ENCODE measurements at places on chromosomes 2 and 18.

GRCh38 chr2:79876430-79876829, 363.6 kb downstream of the CTNNA2 start:
- no peak for DNase-seq

DNA sequence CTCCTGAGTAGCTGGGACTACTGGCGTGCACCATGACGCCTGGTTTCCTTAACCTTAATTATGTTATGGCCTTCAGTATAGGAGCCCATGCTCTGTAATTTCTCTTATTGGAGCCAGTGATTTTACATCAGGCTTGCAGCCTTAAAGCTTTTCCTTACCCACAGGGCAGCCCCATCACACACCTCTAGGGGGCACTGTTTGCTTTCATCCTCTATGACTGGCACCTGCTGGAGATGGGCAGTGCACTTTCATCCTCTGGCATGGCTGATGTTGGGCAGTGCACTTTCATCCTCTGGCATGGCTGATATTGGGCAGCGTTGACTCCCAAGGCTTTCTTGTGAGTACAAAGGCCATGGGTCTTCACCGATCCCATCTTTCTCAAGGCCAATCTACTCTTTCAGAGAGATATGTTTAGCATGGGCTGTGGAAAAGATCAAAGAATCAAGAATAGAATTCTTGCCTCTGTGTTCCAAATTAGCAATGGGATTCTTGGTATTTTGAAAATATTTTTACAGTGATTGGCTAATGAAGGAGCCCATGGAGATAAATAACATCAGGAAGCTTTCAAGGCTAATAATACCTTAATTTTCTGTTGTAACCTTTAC, 80.7 kb upstream of the MEX3C start:
- peak; percentile 24 for DNase-seq

DNA sequence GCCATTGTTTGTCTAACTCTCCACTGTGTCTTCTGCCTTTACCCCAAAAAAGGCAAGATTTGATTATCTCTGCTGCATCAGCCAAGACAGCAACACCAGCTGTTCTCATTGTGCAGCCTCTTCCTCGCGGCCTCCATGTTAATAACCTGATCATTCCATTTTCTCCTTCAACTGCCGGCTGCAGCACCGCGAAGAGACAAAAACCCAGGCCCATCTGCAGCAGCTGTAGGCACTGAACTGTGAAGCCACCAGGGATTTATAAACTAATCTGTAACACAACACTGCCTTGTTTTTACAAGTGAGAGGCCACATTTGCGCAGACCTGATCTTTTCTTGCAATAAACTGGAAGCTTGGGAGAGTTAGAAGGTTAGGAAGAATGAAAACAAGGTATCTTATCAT, 147.8 kb downstream of the SATB2 start:
- DNase-seq: no peak

GRCh38 chr2:152369176-152369860, 34.3 kb downstream of the FMNL2 start:
- DNase-seq: peak; percentile 93

DNA sequence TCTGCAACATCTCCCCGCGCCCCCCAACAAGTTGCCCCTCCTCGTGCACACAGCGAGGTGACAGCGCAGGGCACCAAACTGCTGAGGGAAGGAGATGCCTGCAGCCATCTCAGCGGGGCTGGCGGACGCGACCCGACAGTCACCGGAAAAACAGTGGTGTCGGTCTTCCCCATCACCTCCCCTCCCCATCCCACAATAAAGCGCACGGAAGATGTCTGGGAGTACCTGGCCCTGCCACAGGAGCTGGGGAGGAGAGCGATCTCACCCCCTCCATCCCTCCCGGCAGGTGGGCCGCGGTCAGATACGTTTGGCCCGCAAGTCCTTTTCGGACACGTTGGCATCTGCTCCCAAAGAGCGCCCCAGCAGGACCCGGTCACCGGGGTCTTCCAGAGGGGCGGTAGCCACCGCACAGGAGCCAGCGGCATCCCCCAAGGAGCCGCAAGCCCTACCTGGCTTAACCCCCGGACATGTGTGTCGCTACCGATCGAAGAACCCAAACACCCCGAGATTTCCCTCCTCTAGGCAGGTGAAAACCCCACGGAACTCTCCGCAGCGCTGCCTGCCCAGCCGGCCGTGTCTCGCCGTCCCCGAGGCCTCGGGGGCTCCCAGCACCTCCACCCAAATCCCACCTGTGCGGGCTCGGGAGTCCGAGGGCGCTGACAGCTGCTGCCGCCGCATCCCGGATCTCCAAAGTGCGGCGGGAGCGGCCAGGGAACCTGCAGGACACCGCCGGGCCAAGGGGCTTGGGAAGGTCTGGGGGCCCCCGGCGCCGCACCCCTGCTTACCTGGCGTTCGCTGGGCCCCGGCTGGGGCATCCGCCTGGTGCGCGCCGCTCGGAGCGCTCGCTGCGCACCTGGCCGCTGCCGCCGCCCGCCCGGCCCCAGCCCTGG, 657 bp downstream of the ATP8B1 start:
- DNase-seq: no peak

- DNase-seq: peak; percentile 85
Observed at GRCh38 chr2:101820519-101820918, 123.0 kb downstream of the MAP4K4 start.

DNA sequence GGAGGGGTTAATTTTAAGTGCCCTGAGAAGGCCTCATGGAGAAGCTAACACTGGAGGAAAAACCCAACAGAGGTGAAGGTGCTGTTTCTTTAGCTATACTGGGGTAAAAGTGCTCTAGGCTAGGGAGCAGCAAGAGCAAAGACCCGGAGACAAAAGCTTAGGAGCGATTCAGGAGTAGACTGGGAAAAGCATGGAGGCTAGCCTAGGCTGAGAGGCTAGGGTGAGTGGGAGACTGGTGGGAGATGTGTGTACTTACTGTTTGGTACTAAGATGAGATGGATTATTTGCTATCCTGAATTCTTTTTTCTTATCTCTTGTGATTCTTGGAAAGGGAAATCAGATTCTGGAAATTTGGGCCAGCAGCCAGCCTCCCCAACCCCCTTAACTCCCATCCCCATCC, 2.0 kb downstream of the GIGYF2 start:
- DNase-seq: no peak

- peak; percentile 40 for DNase-seq
Observed at GRCh38 chr2:69685321-69686048, 41.9 kb upstream of the AAK1 start.

- no peak for DNase-seq
Observed at GRCh38 chr18:48904847-48905394, 45.8 kb downstream of the SMAD7 start.
